DMS79 (cell line): ENCODE measurements at places on chromosomes 12 and 14.

- DNase-seq, result no peak
Measured at GRCh38 chr14:20412411-20412810, 890 bp downstream of the TEP1 start.

GRCh38 chr14:31405599-31406232 lies 14.6 kb downstream of the HEATR5A start:
- no peak for DNase-seq

DNA sequence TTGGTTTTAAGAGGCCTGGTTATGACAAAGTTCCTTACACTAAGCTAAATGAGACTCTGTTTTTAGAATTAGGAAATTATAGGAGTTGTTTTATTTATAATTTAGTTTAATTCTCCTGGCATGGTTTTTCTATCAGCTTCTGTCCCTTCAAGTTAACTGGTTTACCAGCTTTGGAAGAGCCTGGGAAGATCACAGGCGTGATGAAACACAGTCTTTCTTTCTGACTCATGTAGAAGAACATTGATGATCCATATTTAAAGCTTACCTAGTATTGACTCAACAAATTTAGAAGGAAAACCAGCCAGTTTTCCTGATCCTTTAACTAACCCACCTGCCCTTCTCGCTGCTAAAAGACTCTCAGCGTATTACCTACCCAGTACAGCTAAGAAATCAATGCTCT lies 155.2 kb downstream of the TGFB3 start:
- DNase-seq, result no peak

- DNase-seq, result no peak
Measured at GRCh38 chr12:45468751-45469615, 253.1 kb downstream of the ANO6 start.

DNA sequence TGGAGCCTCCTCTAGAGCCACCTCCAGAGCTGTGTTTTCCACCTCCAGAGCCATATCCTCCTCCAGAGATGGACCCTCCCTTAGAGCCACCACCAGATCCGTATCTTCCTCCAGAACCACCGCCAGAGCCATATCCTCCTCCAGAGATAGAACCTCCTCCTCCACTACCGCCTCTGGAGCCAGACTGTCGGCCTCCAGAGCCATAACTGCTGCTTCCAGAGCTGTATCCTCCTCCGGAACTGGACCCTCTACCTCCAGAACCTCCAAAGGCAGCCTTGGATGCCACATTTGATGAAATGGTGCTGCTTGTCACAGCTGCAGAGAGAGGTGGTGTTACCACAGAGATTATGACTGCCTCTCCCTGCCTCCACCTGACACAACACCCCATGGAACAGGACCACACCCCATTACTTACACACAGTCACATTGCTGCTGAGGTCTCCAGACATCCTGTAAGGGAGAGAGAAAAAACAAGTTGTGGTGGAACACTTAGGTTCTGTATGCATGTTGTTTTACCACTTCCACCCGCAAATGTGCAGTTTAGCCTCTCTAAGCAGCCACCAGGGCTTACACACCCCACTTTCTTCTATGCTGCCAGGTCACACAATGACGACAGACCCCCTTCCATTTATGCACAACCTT lies 6.8 kb downstream of the KRT2 start:
- DNase-seq, result no peak

GRCh38 chr14:104505085-104506074 lies 74.2 kb upstream of the C14orf180 start:
- DNase-seq, result no peak

- no peak for DNase-seq
Measured at GRCh38 chr12:53064613-53065436, 14.4 kb downstream of the SPRYD3 start.

- DNase-seq, result no peak
Measured at GRCh38 chr12:102197789-102198188, at the start of gene PMCH. Gene PMCH (minus strand): TSS chr12:102197833. CDS start chr12:102197770, 63 bp downstream.

DNA sequence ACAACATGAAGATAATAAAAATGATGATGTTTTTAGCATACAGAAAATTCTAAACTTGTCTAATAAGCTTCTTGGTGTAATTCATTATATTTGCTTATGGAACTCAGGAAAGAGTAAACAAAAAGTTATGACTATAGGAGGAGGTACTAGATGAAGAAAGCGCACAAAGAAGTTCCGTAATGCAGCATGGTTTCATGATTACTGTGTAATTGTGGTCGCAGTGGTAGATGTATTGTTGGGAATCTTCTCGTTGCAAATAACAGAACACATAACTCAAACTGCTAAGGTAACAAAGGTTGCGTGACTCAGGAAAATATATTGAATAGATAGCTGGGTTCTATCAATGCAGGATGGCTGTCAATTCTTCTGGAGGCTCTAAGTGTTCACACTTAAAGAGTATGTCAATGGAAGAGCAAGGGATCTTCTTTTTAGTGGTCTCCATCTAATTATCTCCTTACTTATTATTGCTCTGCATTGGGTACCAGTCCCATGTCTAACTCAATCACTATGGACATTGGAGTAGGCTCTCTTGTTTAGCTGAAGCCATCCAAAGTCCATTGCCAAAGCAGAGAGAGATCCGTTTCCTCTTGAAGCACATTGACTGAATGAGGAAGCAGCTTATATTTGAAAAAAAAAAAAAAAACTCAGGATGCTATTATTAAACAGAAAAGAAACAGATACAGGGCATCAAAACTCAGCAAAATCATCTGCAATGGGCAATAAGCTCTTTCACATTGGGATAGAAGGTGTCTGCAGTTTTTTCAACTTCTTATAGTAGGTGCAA lies 283.4 kb upstream of the ATP2B1 start:
- DNase-seq, result no peak

DNA sequence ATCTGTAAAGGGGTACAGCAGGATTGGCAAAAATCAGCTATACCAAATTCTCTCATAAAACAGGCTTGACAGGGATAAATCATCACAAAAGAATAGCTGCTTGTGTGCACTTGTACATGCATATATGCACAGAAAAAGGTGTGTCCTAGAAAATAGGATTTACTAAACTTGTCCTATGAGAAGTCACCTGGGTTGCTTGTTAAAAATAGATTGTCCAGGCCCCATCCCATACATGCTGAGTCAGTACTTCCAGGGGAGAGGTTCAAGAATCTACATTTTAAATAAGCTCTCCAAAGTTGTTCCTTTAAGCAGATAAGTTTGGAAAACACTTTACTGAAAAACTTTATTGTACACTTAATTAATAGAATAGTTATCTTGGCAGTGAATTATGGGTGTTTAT lies 123.1 kb downstream of the ANO6 start:
- no peak for DNase-seq

DNA sequence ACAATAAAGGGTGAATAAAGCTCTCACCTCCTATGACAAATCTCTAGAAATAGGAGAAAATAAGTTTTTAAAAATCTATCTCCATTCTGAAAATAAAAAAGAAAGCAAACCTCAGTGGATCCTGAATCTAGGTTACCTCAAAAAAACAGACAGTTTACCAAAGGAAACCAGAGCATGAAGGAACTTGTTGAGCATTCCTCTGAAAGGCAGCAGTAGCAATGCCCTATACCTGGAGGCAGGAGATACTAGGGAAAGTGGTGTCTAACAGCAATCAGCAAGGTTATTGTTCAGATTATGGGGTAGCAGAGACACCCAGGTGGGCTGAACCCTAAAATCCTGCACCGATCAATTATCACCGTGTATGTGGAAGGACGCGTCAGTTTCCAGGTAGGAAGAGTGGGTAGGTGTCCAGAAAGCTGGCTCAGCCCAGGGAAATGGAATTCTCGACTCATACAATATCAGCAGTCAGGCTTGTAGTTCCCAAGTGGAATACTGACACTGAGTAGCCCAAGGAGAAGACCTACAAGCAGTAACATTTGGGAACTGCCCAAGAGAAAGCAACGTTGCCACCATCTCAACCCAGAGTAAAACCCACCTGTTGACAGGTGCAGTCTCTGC lies 128.3 kb downstream of the ST8SIA1 start:
- no peak for DNase-seq

DNA sequence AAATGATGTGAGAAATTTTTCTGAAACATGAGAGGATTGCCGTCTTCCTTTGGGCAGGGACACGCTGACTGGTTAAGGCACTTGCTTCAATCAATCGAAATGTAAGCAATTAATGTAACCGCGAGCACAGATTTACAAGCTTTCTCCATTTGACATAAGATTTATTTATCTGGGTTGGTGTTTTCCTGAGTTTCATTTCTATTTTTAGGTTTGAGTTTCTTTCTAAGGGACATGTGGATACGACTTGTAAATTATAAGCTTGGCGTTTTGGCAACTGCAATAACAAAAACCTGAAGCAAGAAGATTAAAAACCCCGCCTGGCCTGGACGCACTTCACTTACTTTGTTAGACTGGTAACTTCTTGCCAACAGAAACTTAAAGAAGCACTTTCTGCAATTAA lies 20.3 kb upstream of the SINHCAF start:
- DNase-seq, result peak; percentile 12

- DNase-seq, result no peak
Measured at GRCh38 chr12:13562915-13563742, 366.6 kb downstream of the EMP1 start.

GRCh38 chr14:88785911-88786310 lies 6.8 kb downstream of the EML5 start:
- no peak for DNase-seq

DNA sequence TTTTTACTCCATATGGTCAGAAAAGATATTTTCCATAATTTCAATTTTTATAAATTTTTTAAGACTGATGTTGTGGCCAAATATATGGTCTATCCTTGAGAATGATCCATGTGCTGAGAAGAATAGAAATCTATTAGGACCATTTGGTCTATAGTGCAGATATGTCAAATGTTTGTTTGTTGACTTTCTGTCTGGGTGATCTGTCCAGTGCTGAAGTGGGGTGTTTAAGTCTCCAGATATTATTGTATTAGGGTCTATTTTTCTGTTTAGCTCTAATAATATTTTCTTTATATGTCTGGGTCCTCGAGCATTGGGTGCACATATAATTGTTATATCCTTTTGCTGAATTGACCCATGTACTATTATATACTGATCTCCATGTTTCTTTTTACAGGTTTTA lies 308.9 kb upstream of the LMO3 start:
- DNase-seq, result no peak

- no peak for DNase-seq
Measured at GRCh38 chr14:89826596-89826995, 127.9 kb downstream of the EFCAB11 start.

GRCh38 chr14:30063746-30064145 lies 136.1 kb upstream of the PRKD1 start:
- DNase-seq, result no peak

DNA sequence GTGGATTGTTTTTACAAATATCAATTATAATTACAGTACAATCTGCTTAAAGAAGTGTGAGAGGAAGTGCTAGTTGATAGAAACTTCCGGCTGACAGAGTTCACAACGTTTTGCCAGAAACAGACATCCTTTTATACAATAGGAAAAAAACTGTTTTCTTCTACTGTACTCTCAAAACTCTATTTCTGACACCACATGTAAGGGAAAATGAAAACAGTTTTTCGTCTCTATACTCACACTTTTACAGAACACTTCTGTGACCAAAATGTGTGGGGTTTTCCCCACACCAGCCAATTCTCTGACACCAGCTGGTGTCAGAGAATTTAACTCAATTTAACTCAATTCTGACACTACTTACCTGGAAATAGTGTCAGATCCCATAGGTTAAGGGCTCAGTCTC lies 24.2 kb upstream of the HIF1A start:
- DNase-seq, result no peak

DNA sequence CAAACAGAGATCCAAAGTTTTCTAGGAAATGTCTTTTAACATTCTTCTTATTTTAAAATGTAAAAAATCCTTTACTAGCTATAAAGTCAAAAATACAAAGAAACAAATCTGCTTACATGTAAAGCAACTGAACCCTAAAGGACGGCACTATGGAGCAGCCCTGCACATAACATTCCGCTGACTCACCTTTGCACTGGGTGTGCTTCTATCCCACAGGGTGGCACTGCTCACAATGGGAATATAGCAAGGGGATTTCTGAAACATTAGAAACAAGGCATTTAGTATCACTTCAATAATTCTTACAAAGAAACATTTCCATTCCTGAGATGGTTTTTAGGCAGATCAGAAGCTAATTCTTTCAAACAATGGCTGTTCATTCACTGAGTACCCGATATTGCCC lies 94.3 kb downstream of the C12orf42 start:
- DNase-seq, result no peak

GRCh38 chr14:78788467-78789360 lies 618.5 kb downstream of the NRXN3 start:
- no peak for DNase-seq

DNA sequence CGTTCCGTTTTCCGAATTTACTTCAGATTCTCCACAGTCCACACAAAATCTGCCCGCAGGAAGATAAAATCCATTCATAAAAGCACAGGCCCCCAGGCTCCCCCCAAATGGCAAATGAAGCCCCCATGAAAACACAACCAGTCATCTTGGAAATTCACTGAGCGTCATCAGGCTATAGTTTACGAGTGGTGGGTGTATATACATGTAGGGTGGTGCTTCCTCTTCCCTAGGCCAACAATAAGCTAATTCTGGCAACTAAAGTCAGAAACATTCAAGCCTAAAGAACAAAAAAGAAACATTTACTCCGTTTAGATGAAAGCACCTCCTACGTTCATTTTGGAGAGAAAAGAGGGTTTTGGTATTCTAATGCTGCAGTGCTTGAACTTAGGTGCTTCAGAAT lies 5.8 kb downstream of the GPR68 start:
- DNase-seq, result no peak

- DNase-seq, result no peak
Measured at GRCh38 chr12:6703631-6704030, 3.0 kb upstream of the PIANP start.

DNA sequence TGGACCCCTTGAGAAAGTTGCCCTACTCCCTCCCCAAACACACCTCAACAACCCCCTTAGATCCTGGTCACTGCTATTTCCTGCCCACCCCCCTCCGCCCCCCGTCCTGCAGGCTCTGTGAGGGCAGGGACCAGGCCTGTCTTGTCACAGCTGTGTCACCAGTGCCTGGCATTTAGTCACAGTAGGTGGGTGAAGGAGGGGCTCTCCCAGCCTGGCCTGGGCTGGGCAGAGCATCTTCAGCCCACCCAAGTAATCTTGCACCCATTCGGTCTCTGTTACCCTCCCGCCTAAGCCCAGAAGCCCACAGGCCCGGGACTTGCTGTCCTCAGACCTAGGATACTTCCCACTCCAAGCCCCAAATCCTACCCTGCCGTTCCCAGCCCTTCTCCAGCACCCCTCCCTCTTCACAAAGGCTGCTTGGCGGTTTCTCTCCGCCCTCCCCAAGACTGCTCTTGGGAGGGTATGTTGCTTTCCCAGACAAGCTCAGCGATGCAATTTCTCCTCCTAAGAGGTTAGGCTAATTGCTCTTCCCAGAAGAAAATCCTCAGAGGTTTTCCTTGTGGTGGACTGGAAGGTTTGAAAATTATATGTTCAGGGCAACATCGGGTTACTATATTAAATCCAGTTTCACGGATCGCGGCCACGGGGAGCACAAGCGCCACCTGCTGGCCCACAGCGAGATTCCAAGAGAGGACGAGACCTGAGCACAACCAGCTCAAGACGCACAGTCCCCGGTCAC lies 50.8 kb upstream of the ZFP36L1 start:
- peak; percentile 68 for DNase-seq

GRCh38 chr14:82223276-82223675 lies 689.6 kb upstream of the SEL1L start:
- no peak for DNase-seq

GRCh38 chr14:55568618-55569017 lies 11.4 kb upstream of the KTN1 start:
- no peak for DNase-seq
